ENCODE measurements at places on chromosomes 4 and X.

DNA sequence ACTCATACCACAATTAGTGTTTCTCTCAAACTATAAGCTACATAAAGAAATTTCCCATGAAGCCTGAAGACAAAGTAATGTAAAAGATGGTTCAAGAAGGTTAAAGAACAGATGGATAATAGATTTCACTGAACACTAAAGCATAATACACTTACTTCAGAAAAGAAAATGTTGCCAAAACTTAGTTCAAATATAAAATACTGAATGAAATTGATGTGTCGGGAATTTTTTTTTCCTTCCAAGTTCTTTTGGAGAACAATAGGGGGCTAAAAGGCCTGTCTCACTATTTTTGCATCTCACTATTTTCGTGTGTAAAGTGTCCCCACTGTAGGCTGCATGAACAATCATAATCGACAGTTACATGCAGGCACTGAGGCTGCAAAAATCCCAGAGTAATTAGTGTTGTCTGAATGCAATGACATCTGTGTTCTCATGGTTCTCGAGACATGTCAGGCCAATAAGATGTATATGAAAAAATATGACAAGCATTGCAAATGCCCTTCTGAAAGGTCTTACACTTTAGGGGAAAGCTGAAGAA, 11.9 kb upstream of the MAB21L2 start:
- no peak for DNase-seq

GRCh38 chr4:158894826-158895225, 126.0 kb downstream of the FNIP2 start:
- DNase-seq, result no peak

DNA sequence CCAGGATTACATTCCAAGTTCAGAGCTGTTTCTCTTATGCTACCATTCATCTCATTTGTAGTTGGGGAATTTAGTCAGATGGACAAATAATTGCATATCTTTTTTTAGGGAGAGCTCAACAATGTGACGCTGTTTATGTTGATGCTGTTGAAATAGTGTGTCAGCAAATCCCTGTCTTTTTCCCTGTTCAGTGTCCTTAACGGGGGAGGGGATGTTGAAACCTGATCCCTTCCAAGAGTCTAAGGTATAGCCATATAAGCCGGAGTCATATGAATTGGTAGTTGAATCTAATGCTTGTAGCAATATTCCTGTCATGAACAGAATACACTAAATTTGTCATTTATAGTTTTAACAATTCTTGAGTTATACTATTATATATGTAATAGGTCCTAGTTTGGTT, 293.5 kb upstream of the FAT1 start:
- no peak for DNase-seq

GRCh38 chr4:24867251-24867650, 45.6 kb downstream of the CCDC149 start:
- no peak for DNase-seq

DNA sequence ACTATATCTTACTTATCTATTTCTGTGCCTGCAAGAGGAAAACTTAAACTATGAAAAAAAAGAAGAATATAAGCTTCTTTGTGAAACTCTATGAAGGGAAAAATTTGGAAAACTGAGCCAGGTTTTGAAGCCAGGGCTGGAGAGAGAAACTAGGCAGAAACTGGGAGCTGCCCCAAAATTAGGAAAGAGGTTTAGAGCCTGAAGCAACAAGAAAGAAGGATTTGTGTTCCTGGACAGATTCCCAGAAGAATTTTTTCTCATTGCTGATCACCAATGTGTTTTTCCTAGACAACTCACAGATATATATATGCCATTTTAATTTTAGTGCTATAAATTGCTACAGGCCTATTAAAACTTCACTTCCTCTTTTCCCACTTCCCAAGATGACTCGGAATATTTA, 245.0 kb upstream of the GEMIN8 start:
- DNase-seq, result no peak

DNA sequence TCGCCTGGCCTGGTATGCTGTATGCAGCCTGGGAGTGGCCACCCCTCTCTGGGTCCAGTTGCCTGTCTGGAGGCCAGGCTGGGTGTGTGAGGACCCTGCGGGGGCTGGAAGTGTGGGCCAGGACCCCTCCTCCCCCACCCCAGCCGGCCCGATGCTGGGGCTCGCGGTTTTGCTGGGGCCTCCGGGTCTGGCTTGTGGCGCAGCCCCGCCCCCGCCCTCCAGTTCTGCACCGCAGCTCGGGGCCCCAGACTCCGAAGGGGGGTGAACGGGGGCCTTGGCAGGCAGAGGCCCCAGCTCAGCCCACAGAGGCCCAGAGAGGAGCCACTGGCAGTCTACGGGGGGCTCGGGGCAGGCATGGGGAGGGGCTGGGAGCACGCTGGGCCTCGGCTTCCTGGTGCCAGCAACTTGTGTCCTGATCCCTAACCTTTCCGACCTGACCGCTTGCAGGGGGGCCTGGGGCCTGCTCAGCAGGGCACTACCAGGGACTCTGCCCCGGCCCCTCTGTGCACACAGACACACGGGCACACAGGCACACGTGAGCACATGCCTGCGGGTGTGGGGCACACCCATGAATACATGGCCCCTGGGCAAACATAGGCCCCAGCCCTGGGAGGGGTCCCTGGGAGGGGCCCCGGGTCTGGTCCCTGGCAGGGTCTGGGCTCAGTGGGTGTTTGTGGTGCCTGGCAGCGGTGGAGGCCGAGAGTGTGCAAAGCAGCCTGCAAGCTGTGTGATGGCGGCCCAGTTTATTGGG, 21.4 kb upstream of the FGFR3 start:
- no peak for DNase-seq

DNA sequence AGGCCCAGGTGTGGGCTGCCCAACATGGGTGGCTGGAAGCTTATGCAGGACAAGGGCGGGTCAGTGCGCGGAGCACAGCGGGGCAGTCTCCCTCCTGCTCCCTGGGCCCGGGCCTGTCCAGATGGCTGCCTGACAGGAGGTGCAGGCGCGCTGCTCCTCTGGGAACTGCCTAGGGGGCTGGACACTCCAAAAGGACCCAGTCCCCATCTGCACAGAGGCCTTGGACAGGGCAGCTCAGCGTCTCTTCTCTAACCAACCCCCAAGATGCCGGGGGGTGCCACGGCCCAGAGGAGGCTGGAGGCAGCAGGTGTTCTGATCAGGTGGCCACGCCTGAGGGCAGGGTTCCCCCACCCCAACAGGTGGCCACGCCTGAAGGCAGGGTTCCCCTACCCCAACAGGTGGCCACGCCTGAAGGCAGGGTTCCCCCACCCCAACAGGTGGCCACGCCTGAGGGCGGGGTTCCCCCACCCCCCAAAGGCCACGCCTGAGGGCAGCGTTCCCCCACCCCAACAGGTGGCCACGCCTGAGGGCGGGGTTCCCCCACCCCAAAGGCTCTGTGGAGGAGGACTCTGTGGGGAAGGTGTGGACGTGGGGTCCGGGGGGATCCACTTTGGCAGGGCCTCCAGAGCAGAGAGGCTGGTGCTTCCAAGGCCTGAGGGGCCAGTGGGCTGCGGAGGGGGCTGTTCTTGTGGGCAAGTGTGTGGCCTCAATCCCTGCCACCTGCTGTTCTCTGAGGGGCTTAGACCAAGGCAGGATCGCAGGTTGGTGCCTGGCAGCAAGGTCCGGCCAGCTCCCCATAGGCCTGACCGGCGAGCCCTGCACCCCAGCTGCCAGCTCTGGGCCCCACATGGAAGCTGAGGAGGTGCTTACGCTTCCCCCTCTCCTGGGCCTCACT, 36.1 kb downstream of the CPLX1 start:
- DNase-seq, result no peak

DNA sequence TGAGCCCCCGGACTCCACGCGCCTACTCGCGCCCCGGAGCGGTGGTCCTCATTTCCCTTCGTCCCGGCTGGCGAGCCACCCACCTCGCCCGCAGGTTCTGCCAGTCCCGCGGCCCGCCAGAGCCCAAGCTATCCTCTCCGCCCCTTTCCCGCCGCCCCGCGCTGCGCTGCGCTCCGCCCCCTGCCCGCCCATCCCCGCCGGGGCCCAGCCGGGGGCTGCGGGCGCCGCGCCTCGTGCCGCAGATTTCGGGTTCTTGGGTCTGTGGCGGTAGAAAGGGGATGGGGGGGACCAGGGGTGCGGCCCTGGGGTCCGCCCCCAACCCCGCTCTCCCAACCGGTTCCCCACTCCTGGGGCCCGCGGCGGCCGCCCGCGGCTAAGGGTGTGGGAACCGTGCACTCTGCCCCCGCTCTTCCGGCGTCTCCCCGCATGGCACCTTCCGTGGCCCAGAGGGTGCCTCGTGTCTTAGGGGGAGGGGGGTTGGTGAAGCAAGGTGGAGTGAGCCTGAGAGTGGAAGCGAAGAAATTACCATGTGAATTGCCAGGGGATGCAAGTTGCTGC, 650.8 kb upstream of the DIPK2B start:
- no peak for DNase-seq

DNA sequence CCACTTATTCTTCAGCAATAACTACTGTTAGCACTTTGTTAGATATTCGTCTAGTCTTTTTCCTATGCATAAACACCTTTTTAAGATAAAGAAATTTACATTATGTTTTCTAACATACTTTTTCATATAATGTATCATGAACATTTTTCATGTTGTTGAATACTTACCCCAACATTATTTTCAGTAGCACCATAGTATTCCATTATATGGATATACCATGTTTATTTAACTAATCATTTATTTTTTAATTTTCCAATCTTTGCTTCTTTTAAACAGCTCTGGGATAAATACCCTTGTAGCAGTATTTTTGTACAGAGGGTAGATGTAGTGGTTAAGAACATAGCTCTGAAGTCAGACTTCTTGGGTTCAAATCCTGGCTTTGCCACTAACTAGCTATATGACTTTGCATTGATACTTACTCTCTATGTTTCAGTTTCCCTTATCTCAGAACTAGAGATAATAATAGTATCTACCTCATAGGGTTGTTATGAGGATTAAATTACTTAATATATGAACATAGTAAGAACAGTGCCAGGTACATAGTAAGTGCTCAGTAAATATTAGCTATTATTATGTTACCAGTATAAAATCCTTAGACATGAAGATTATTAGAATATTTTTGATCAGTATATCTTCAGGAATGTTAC, 11.3 kb downstream of the EXOC1 start:
- no peak for DNase-seq

DNA sequence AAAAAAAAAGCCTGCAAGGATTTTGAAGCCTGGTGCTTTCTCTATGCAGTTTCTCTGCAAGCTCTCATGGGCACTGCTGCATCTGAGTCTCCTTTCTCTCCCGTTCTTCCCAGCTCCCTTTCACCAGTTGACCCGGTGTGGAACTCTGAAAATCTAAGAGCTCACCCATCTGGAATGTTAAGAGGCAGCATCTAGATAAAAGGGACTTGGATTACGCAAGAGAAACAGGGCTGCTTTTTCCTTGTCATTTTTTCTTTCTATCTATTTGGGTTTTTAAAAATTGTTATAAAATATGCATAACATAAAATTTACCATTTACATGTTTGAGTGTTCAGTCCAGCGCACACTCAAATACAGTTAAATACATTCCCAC, 95.2 kb upstream of the RPS6KA3 start:
- no peak for DNase-seq

- DNase-seq, result no peak
Measured at GRCh38 chr4:176156656-176157055, 38.7 kb downstream of the SPATA4 start.

GRCh38 chr4:188714501-188714900, 575.3 kb downstream of the TRIML1 start:
- no peak for DNase-seq

DNA sequence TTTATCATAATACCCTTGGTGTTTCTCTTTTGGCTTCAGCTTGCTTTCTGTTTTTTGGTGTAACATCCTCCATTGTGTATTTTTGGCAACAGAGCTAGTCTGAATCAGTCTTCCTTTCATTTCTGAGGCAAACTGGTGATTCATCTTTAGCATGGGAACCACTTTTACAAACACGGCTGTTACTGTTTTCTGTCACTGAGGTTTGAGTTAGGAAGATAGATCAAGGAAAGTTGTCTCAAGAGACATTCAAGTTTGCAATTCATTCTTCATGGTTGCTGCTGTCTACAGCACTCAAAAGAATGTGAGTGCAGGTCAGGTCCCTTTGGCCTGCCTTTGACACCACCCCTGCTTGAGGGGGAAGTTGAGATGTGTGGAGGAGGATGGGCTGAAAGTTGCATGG, 36.3 kb downstream of the IL21 start:
- no peak for DNase-seq

DNA sequence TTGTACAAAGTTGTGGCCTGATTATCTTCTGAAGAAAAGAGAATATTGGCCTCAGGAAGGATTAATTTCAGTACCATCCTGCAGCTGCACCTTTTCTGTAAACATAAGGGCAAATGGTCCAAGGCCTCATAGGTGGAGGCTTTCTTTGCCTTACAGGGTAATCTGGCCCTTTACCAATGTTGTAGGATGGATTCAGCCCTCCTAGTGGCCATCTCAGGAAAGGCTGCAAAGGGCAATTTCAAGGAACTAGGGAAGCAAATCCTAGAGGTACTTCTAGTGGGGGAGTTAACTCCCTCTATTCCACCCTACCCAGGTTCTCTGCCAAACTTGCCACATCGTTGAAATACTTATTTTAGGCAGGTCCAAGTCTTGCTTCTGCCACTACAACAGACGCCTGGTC, 57.6 kb downstream of the UGT2B11 start:
- DNase-seq, result no peak

DNA sequence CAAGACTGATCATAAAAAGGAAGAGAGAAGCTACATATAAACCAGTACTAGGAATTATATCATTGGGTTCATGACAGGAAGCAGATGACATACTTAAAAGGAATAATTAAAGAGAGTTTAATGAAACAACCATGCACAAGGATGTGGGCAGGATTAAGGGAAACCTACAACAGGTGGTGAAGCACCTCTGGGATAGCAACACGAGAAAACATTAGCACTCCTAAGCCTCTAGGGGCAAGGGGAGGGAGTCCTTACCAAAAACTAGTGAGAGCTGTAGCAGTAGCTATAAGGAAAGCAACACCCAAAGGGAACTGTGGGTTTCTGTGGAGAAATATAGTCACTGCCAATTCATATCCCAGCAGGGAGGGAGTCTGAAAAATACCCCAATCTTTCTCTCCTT, 7.2 kb upstream of the THOC2 start:
- no peak for DNase-seq

DNA sequence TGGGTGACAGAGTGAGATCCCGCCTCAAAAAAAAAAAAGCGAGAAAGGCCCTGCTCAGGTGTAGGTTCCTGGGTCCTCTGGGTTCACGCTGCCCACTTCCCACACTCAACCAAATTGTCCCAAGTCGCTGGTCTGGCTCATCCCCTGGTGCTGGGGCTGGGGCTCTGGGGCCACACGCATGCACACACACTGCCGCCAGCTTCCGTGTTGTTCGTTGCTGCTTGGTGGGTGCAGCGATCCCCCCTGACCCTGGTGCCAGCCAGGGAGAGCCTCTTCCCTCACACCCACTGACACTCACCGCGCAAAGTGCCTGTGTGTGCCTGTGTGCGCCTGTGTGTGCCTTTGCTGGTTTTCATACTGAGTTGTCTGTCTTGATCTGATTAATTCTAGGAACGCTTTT, 124.1 kb upstream of the NKX1-1 start:
- DNase-seq, result no peak
